NCI-H2107 (cell line): ENCODE measurements at places on chromosomes 7 and 10.

DNA sequence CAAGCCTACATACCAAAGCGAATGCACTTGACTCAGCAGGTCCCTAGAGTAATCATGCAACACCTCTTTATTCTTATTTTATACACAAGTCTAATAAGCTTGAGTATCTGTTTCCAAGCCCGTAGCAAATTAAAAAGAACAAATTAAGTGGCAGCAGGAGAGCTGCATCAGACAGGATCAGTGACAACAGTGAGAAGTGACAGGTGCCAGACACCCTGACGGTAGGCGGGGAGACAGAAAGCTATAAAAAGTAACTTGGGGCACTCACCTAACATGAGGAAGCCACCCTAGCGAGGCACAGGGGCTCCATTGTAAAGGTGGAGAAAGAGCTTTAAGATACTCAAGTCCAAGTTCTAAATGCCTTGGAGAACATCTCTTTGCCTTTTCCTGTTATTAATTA lies 174.2 kb downstream of the PLXNA4 start:
- DNase-seq = no peak

- no peak for DNase-seq
These were observed 493.0 kb downstream of the KCNMA1 start for GRCh38 chr10:77144656-77145055.

DNA sequence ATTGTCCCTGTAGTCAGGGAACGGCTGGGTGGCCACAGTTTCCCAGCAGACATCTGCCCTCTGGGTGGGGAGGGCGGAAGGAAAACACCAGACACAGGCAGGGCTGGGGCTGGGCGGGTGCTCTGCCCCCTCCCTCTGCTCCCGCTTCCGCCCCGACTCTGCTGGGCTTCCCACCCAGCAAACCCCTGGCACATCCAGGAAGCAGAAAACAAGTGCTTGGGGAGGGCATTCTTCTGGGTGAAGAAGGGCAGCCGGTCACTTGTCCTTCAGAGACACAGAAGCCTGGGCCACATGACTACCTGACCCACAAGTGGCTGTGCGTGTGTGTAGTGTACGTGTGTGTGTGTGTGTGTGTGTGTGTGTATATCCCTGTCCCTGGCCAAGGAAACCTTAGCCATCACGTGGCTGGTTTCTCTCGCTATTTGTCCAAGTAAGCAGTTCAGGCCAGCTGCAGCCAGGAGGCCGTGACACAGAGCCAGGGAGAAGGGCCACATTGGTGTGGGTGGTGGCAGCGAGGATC lies 77.9 kb downstream of the ZMIZ1 start:
- no peak for DNase-seq

GRCh38 chr10:31374146-31374696 lies 55.2 kb downstream of the ZEB1 start:
- DNase-seq = no peak

- peak; percentile 45 for DNase-seq
These were observed 537.7 kb downstream of the GRM8 start for GRCh38 chr7:126715076-126715475.

- DNase-seq = no peak
These were observed 57.2 kb upstream of the LBX1 start for GRCh38 chr10:101286248-101287046.
